Thyroid gland (tissue), 4 donors: ENCODE measurements at places on chromosomes 12 and 14.

DNA sequence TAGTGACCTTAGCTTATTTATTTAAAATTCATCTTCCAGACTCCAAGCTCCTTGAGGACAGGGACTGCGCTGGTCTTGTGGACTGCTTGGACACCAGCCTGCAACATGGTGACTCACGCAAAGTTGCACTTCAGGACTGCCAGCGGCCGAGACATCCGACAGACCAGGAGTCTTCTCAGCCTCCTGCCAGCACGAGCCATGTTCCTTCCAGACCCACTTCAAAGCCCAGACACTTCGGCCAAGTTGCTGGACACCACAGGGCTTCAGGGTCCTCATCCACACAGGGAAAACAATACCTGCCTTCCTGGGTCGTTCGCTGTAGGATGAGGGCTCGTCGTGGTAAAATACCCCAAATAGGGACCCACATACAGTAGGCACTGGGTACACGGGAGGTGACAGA, 88.7 kb downstream of the BCL11B start:
- DNase-seq: no peak

GRCh38 chr12:124947561-124948398, 33.3 kb upstream of the UBC start:
- DNase-seq: peak; percentile 12

- peak; percentile 84 for DNase-seq
These were observed 118.6 kb downstream of the TRMT5 start for GRCh38 chr14:60862283-60862682.

GRCh38 chr12:123099560-123100192, 51.2 kb downstream of the PITPNM2 start:
- no peak for DNase-seq

DNA sequence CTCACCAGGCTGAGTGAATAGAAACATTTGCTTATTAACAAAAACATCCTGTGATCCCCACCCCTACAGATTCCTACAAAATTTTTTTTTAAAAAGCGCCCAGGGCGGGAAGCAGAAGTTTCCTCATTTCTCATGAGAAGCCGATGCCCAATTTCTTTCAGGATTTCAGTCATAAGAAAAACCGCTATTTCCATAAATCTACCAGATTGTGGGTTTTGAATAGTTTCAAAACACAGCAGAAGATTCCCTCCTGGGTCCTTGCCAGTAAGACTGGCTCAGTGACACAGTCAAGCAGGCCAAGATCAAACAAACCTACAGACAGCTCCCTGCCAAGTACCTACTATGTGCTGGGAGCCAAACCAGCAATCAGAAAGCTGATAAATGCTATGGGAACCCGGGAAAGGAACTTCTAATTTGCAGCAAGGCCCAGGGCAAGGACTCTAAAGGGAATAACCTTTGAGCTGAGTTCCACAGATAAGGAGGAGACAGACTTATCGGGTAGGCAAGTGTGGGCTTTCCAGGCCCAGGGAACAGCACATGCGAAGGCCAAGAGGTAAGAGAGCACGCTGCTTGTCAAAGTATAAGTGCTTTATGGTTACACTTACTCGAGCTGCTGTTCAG, 68.7 kb downstream of the CCDC88C start:
- no peak for DNase-seq

- DNase-seq: no peak
These were observed 16.6 kb upstream of the MCRS1 start for GRCh38 chr12:49584591-49584990.

DNA sequence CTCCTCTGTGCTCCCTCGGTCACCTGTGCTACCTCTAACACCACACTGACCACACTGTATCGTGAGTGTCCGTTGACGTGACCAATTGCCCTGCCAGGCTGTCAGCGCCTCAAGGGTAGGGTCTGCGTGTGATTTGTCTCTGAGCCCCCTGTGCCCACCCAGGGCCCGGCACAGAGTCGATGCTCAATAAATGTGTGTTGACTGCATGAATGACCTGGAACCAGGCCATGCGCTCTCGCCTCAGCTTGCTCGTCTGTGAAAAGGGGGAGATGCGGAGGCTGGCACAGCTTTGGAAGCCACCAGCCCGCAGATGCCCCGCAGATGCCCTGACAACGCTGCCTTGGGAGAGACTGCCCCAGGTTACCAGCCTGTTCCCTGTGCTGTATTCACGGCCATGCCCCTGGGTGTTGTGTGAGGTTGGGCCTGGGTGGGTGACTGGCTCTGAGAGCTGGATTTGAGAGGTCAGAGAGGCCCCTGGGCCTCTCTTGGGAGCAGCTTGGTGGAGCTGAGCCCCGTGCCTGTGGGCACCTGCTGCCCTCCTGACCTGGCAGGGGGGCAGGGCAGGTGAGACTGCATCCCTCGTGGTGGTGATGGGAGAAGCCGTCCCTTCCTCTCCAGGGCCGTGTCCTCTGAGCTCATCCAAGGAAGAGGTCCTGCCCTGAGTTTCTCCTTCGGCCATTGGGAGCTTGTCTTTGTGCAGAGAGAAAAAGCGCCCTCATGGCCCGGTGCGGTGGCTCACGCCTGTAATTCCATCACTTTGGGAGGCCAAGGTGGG, 43.2 kb downstream of the CYP46A1 start:
- no peak for DNase-seq

DNA sequence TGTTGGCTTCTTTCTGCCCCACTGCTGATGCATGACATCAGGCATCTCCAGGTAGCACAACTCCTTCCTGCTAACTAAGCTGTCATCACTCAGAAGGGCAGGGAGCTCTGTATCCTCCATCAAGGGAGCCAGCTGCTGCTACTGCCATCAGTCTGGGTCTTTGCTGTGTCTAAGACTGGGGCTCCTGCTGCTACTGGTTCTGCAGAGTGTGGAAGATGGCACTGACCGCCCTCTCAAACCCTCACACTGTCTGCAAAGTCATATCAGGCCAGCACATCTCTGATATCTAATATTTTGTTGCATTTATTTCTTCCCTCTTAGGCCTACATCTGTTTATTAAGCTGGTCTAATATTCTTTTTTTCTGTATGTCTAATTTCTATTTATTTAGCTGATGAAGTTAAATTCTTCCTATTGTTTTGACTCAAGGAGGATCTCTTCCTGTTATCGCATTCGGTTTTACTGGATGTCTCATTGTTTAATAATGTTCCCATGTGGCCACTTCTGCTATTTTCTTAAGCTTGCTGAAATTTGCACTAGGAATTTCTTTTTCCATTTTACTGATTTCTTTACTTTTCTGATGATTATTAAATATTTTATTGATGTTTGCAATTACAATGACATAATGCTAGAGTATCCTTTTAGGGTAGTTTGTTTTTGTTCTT, 7.6 kb upstream of the E2F7 start:
- no peak for DNase-seq

GRCh38 chr12:92929983-92930382, 888 bp upstream of the EEA1 start:
- DNase-seq: no peak

DNA sequence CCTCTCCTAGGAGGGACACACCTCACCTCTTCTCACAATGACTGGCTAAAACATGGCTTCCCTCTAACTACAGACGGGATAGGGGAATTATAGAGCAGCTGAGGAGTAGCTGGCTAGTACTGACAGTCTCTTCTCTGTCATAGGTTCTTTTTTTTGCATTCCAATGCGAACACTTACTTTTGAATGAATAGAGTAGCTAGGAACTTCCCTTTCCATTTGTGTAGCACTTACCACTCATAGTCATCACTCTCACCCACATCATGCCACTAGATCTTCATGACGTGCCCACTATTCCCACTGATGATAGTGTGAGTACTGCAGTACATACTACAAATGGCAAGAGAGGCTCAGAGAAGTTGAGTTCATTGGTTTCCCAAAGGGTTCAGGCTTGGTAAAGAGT, 143.9 kb upstream of the HIF1A start:
- DNase-seq: no peak

DNA sequence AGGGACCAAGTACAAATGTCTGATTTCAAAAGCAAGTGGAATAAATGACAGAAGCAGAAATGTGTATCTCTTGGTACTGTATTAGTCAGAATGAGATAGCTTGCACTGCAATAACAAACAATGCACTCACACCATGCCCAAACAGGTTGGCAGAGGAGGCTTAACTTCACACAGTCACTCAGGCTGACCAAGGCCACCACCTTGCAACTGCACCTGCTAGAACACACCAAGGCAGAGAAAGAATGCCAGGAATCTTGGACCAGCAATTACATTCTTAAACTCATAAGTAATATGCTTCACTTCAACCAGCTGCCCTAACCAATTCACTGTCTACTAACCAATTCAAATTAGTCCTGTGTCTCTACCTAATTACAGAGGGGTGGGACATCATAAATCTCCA, 378.3 kb downstream of the BCL11B start:
- no peak for DNase-seq

- DNase-seq: no peak
These were observed 35.4 kb upstream of the DIO3 start for GRCh38 chr14:101525640-101526527.

- no peak for DNase-seq
These were observed 77.3 kb upstream of the GRIN2B start for GRCh38 chr12:14058717-14059116.

DNA sequence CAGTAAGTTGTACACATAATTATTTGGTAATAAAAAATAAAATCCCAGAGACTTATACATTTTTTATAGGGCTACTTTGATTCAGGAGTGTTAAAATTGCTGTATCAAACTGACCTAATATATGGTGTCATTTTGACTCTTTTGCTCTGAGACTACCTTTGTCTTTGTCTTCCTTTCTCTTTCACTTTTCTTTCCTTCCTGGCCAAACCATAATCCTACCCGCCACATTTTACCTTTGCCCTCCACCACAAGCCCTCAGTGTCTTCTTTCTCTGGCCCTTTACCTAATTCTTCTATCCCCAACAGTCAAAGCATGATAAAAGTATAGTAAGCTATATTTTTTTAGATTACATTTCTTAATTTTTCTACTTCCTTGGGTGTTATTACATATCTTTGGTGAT, 62.0 kb downstream of the CAND1 start:
- no peak for DNase-seq

GRCh38 chr12:5912011-5912410, 33.0 kb downstream of the ANO2 start:
- no peak for DNase-seq

DNA sequence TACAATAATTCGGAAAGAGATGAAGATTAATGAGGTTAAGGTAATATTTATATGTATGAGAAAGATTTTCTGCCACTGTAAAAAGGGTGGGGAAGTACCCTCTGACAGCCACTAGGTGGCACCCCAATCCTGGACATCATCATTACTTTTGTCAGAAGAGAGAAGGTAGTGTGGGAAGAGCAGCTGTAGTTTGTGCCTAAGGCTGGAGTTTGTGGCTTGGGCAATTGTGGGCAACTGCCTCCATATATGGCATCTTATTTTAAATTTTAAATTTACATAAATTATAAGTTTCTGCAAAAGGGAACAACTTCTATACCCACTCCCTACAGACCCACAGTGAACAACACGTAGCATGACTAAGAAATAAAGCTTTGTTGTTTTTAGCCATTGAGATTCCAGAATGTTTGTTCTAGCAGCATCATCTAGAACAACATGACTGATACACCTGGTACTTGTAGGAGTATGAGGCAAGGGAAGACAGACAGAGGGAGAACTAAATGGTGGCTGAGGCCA, 34.4 kb upstream of the SYCP3 start:
- peak; percentile 62 for DNase-seq

- no peak for DNase-seq
These were observed 134.4 kb upstream of the FGD4 start for GRCh38 chr12:32264961-32265360.

- DNase-seq: peak; percentile 76
These were observed 93.1 kb downstream of the SRGAP1 start for GRCh38 chr12:63937378-63938316.

- no peak for DNase-seq
These were observed 112.5 kb downstream of the RALGAPA1 start for GRCh38 chr14:35696575-35696974.

GRCh38 chr14:29895591-29896083, 32.0 kb downstream of the PRKD1 start:
- no peak for DNase-seq
